ENCODE measurements at places on chromosomes 6 and 20. TPM values are rescaled to one million over a fixed set of nuclear protein-coding genes. Genes with fewer than 3 reads are reported as not detected.

The CNR1 gene
- total RNA-seq = 0.59 TPM

DNA sequence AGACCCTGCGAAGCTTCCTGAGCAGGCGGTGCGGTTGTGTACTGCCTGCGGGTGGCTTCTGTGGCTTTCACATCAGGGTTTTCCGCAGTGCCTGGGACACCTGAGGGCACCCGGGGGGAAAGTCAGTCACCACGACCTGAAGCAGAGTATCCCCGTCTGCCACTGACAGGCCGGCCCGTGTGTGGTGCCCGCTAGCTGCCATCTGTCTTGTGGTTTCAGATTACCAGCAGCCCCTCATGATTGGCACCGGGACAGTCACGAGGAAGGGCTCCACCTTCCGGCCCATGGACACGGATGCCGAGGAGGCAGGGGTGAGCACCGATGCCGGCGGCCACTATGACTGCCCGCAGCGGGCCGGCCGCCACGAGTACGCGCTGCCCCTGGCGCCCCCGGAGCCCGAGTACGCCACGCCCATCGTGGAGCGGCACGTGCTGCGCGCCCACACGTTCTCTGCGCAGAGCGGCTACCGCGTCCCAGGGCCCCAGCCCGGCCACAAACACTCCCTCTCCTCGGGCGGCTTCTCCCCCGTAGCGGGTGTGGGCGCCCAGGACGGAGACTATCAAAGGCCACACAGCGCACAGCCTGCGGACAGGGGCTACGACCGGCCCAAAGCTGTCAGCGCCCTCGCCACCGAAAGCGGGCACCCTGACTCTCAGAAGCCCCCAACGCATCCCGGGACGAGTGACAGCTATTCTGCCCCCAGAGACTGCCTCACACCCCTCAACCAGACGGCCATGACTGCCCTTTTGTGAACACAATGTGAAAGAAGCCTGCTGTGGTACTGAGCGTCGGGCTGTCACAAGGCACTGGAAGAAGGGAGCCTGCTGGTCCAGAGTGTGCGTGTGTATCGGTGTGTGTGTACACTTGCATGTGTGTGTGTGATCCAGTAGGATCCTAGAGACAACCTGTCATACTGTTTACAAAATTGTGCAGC is 54.4 kb downstream of the GOPC start:
- DNase-seq = peak; percentile 66
- H3K4me1 ChIP-seq = no peaks in the 10 kb centered on the region
- no peaks in the 10 kb centered on the region for H3K27me3 ChIP-seq
- no peaks in the 10 kb centered on the region for H3K36me3 ChIP-seq

The SCUBE3 gene
- total RNA-seq = 0.03 TPM

DNA sequence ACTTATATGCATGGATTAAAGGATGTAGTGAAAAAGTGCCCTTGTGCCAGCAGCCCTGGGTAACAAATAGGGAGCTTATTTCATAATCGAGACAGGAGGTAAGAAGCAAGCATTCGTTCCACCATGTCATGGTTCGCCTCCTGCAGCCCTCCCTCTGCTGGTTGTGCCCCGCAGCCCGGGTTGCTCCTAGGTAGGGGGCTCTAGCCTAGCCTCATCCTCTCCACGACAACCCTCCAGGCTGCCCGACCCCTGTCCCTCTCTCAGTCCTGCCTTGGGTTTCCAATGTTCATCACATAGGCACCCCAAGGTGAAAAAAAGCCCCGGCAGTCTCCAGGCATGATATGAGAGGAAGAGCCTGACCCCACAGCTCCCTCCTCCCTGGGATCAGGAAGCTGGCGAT is 75.5 kb upstream of the SYNDIG1 start:
- DNase-seq = no peak
- no peaks in the 10 kb centered on the region for H3K27me3 ChIP-seq
- H3K4me3 ChIP-seq = no peak overlapping the region

DNA sequence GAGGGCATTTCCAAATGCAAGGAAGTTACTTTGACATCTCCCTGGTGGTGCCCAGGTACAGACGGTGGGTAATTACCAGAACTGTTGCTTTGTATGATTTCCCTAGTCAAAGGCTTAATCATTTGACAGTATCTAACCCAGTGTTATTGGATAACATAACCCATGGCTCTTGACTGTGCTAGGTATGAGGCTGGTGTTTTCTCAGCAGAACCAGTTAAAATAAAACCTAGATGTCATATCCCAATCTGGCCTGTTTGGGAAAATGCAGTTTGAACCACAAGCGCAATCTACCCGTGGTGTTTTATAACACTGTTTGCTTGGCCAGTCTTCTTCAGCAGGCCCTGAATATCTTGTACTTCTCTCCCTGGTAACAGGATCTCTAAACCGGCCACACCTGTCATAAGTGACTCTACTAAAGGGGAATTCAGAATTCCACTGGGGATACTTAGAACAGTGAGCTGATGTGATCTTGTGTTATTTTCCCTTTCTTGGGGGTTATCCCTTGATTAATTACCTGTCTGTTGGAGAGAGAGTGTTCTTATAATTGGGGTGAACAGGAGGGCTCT is 32.8 kb downstream of the PPP1R14C start:
- no peak overlapping the region for H3K4me3 ChIP-seq
- DNase-seq = no peak
- no peak overlapping the region for H3K27ac ChIP-seq

- H3K4me1 ChIP-seq = no peaks in the 10 kb centered on the region
- no peak overlapping the region for H3K27ac ChIP-seq
- H3K36me3 ChIP-seq = no peaks in the 10 kb centered on the region
- DNase-seq = no peak
These were observed 66.9 kb upstream of the PRL start for GRCh38 chr6:22363714-22364239.
